ENCODE measurements at places on chromosomes 11 and 22. TPM values are rescaled to one million over a fixed set of nuclear protein-coding genes. Genes with fewer than 3 reads are reported as not detected.

NRIP3 gene
- 5.3 TPM for total RNA-seq

CCDC157 gene
- 5.5 TPM for total RNA-seq

MRGPRX3 gene
- not detected for total RNA-seq

E2F8 gene
- 41.9 TPM for total RNA-seq

OR51Q1 gene
- total RNA-seq, result not detected

OR52A1 gene
- total RNA-seq, result not detected

CECR2 gene
- total RNA-seq, result 0.11 TPM

P2RX6 gene
- 0.57 TPM for total RNA-seq

TRPC6 gene
- not detected for total RNA-seq

MYOD1 gene
- not detected for total RNA-seq

OR56A1 gene
- total RNA-seq, result not detected

ATL3 gene
- 40.5 TPM for total RNA-seq

SAC3D1 gene
- total RNA-seq, result 24.0 TPM

ARFIP2 gene
- 41.1 TPM for total RNA-seq

PYGM gene
- 4.0 TPM for total RNA-seq

OR52A5 gene
- total RNA-seq, result not detected

IGSF9B gene
- 134 TPM for total RNA-seq

SLC17A6 gene
- not detected for total RNA-seq

ZBTB16 gene
- total RNA-seq, result 13.7 TPM

C22orf23 gene
- not detected for total RNA-seq

OR52I1 gene
- not detected for total RNA-seq

MUC2 gene
- not detected for total RNA-seq

SLC7A4 gene
- total RNA-seq, result not detected

KCNJ1 gene
- total RNA-seq, result not detected

ADAMTS8 gene
- total RNA-seq, result not detected

ALDH3B2 gene
- not detected for total RNA-seq

GAS2 gene
- 2.0 TPM for total RNA-seq

SCGB2A2 gene
- total RNA-seq, result not detected

PRG3 gene
- not detected for total RNA-seq

RAB36 gene
- total RNA-seq, result 0.20 TPM

RTN4RL2 gene
- total RNA-seq, result 0.20 TPM

SLC5A12 gene
- total RNA-seq, result not detected

HEPN1 gene
- not detected for total RNA-seq

BEST1 gene
- not detected for total RNA-seq

HSPB2 gene
- total RNA-seq, result not detected

CHORDC1 gene
- total RNA-seq, result 76.6 TPM

TSPAN32 gene
- total RNA-seq, result 52.3 TPM

MTCH2 gene
- 104 TPM for total RNA-seq

PACSIN3 gene
- total RNA-seq, result 5.9 TPM

KCNQ1OT1 gene
- 0.48 TPM for total RNA-seq

ACCS gene
- 41.0 TPM for total RNA-seq

OR52N4 gene
- total RNA-seq, result 0.52 TPM

OR2AG1 gene
- total RNA-seq, result not detected
